ENCODE measurements at places on chromosomes 6 and 20.

- no peak for DNase-seq
These were observed 233.2 kb upstream of the SOX4 start for GRCh38 chr6:21360336-21360735.

DNA sequence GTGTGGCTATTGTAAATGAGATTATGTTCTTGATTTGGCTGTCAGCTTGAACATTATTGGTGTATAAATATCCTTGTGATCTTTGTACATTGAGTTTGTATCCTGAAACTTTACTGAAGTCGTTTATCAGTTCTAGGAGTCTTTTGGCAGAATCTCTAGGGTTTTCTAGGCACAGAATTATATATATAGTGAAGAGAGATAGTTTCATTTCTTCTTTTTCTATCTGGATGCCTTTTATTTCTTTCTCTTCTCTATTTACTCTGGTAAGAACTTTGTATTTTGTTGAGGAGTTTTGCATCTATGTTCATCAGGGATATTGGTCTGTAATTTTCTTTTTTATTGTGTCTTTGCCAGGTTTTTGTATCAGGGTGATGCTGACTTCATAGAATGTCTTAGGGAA is 589.2 kb upstream of the MAN1A1 start:
- DNase-seq = no peak

- DNase-seq = no peak
These were observed 33.6 kb downstream of the TFAP2A start for GRCh38 chr6:10381133-10381829.

GRCh38 chr6:158439255-158439654 is 120.6 kb upstream of the TMEM181 start:
- no peak for DNase-seq

- DNase-seq = no peak
These were observed 23.8 kb downstream of the MANEA start for GRCh38 chr6:95601133-95601532.

GRCh38 chr6:49264909-49265308 is 198.1 kb downstream of the MMUT start:
- DNase-seq = no peak

- no peak for DNase-seq
These were observed 16.2 kb downstream of the GABRR2 start for GRCh38 chr6:89298680-89299465.

DNA sequence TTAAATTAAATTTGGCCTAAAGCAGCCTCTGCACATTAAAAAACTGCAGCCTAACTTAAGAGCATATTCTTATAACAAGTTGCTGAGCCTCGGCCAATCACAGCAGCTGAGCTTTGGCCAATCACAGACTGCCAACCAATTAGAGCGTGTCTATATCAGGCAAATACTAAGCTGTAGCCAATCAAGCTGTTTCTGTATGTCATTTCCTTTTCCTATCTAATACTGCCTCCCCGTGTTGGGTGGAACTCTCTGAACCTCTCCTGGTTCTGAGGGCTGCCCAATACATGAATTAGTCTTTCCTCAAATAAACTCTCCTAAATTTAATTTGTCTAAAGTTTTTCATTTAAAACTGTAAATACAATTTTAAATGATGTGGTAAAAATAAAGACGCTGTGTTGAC is 3.9 kb upstream of the TMEM244 start:
- no peak for DNase-seq

GRCh38 chr20:44690781-44691423 is 24.3 kb upstream of the CCN5 start:
- DNase-seq = no peak

DNA sequence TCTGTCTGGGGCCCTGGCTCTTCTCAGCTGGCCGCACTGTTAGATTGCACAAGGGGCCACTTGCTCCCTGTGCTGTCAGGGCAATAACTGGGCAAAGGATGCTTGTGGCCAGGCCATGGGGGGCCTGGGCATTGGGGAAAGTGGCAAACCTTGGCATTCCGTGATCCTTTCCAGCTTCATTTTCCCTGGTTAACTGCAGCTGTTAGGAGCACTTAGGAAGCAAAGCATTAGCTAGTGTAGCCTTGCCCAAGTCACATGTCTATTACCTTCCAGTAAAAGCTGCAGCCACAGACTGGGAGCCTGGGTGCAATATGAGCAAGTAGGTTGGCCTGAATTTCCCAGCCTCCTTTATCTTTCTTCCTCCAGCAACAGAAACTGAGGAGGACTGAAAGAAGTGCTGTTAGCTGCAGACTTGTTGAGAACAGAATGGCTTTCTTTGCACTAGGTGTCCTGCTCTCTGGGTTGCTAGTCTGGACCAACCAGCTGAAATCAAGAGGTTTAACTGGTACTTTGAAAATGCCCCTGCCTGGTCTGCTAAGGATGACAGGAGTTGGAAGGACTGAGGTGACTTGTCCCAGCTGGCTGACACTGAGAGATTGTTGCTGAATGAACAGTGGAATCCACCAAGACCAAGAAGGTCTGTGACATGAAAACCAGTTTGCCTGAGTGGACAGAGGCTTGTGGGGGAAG is 312.3 kb upstream of the SUPT3H start:
- DNase-seq = no peak

GRCh38 chr20:3728876-3729275 is 3.6 kb upstream of the HSPA12B start:
- no peak for DNase-seq

- DNase-seq = no peak
These were observed 21.9 kb downstream of the DYNLT1 start for GRCh38 chr6:158622545-158623190.

- no peak for DNase-seq
These were observed 24.4 kb downstream of the PTPN1 start for GRCh38 chr20:50534567-50534966.

GRCh38 chr6:63882208-63882607 is 246.6 kb downstream of the PHF3 start:
- no peak for DNase-seq

DNA sequence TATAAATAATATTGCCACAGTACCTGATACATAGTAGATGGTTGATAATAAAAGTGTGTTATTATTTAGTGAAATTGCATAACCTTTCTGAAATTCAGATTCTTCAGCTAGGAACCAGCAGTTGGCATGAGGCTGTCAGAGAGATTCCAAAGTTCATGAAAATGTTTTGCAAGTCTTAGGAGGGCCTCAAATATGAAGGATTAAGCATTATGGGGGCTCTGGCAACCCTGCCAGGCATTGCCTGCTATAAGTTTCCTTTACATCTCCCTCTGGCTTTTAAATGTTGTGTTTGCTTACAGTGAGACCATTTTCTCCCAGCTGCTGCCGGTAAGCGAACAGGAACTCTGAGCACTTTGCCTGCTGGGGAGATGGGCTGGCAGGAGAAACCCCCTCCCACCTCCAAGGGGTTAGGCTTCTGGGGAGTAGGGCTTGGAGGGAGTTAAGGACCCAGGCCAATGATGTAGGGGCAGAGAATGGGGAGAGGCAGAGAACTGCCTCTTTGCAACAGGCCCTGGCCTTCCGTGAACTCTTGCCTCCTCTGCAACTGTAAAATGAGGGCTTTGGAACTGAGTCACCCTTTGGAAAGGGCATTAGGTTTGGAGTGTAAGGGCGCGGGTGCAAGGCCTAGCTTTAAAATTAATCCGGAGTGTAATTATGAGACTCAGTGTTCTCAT is 33.2 kb upstream of the KIF3B start:
- no peak for DNase-seq

DNA sequence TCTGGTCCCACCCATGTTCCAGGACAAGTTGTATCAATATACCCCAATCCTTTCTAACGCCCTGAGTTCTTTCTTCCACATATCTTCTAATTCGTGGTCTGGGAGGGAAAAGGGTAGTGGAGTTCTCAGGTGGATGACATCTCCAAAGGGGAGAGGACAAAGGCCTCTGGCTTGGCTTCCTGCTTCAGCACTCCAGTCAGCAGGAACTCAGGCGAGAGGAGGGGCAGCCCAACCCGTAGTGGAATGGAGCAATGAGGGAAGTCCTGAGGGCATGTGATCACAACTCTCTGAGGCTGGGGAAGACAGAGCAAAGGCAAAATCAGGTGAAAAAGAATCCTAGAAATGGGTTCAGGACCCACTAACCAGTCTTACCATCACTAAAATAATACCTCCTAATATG is 9.6 kb upstream of the NRM start:
- no peak for DNase-seq

DNA sequence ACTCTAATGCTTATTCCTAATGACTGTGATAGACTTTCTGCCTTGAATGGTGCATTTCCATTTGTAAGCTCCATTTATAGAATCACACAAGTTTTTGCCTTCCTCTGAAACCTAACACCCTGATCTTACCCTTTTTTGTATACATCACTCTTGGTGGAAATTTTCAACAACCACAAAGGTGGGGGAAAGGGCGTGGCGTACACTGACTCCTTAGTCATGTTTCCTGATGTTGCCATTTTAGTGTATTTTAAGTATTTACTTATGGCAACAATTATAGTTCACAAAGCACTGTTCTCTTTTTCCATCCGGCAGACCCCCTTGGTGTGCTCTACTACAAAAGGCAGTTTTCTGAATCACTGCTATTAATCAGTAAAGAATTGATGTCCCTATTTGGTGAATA is 92.0 kb downstream of the ATXN1 start:
- DNase-seq = no peak

- no peak for DNase-seq
These were observed 42.5 kb upstream of the ASCC3 start for GRCh38 chr6:100923481-100924165.

DNA sequence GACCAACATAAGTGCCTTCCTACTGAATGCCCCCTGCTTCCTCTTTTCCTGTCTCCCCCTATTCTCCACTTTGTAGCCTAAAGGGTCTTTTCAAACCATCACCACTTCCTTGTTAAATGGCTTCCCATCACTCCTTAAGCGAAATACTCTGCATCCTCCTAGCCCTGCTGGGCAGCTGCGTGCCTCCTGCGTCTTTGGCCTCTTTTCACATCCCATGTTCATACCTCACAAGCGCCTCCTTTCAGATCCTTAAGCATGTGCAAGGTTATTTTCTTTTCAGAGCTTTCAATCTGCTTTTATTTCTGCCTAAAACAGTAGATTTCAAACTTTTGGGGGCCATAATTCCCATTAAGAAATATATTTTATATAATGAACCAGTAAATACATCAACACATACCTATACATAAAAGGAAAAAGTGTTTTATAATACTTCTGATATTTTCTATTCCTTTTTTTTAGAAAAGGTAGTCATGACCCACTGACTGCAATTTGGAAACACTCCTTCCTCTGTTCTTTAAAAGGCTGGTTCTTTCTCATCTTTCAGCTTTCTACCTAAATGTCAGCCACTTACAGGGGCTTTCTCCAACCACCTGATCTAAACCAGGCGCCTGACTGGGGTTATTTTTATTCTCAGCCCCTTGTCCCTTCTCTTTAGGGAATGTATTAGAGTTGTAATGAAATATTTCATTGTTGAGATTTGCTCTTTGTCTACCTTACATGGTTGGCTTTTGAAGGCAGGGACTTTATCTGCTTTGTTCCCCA is 84.1 kb downstream of the PRDM1 start:
- no peak for DNase-seq

- DNase-seq = no peak
These were observed 84.8 kb downstream of the MRPL14 start for GRCh38 chr6:44042261-44042988.

- no peak for DNase-seq
These were observed 16.2 kb upstream of the SNX9 start for GRCh38 chr6:157806856-157807215.

GRCh38 chr6:44738601-44739146 is 351.2 kb downstream of the CDC5L start:
- no peak for DNase-seq

DNA sequence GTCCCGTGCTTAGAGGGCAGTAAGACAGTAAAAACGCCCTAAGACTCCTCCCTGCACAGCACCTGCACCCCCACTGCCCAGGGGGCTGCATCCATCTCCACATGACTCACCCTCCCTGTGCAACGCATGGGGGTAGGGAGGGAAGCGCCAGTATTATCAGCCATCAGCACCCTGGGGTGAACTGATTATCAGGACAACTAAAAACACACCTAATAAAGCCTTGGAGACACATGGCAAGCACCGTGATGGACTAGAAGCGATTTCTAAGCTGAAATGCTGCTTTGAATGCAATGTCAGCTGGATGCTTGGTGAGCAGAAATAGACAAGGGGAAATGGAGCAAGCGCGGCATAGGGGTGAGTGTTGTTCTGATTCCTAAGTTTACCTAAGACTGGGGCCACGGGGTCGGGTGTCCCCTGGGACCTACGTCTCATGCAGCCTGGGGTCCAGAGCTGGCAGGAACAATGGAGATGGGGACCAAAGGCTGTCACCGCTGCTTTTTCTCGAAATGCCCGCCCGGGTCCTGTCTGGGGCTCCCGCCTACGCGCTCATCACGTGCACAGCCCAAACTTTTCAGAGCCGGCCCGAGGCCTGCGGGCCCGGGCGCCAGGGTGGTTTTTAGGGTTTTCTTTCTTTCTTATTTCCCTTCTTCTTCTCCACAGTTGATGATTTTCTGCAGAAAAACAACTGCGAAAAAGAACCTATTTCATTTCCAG is 702 bp upstream of the TNFAIP3 start:
- no peak for DNase-seq

DNA sequence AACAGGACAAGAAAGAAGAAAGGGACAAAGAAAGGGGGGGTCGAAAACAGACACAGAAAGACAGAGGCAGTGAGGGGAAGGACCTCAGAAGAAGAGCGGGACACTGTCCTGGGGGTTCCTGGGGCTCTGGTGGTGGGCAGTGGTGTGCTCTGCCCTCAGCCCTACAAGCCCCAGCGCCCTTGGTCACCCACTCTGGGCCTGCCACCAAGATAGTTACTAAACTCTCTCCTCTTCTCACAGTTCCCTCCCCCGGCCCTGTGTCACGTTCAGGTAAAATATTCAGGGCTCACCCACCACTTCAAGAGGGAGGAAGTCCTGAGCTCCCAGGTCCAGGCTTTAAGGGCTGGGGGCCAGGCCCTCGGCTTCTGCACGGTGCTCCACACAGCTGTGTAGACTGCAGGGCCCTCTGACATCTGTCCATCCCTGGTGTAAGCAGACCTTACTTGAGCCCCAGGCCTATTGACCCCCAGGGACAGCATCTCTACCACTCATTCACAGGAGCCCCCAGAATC is 87.4 kb downstream of the MRPL14 start:
- no peak for DNase-seq

GRCh38 chr20:33925867-33926266 is 67.8 kb upstream of the RALY start:
- DNase-seq = no peak

GRCh38 chr6:27156874-27157458 is 90.5 kb upstream of the PRSS16 start:
- no peak for DNase-seq

GRCh38 chr6:35973670-35974222 is 50.7 kb downstream of the SLC26A8 start:
- DNase-seq = no peak

GRCh38 chr20:54668271-54669039 is 193.1 kb downstream of the DOK5 start:
- no peak for DNase-seq

DNA sequence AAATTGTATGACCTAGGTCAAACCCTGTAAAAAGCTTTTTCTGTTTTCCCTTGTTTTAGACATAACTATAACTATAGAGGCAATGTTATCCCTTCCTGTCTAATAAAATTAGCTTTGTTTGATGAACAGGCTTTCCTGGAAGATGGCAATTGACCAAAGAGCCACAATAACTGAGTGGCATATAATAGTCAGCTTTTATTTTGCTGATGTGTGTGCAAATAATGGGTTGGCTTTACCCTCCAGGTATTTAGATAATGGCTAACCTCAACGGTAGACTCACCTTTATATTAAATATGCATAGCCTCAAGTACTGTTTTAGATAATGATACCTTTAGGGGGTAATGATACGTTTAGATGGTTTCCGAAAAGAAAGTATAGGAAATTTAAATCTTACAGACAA is 15.0 kb downstream of the TBXT start:
- DNase-seq = no peak

- DNase-seq = no peak
These were observed 816.5 kb downstream of the BCKDHB start for GRCh38 chr6:80922916-80923455.

- DNase-seq = no peak
These were observed 18.6 kb downstream of the ADTRP start for GRCh38 chr6:11760015-11760473.

Data from esophagus squamous epithelium (tissue), 5 donors.